ENCODE measurements at places on chromosomes 11 and 22.

DNA sequence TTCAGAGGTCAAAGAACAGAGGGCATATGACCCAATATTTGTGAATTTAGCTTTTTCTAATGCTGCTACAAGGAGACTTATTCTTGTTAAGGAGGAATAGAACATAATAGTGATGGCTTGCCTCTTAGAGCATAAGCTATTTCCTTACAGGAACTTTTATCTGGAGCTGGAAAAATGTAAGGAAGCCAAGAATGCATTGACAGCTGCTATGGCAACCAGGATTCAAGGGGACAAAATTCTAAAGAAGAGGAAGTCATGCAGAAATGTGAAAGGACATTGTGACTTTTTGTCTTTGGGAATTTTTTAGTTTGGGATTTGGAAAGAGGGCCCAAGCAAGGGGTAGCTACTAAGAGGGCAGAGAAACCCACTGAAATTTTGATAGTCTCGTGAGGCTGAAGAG is 51.1 kb downstream of the EHF start:
- DNase-seq = no peak

- no peak for DNase-seq
Measured at GRCh38 chr11:12286606-12287005, 90.8 kb upstream of the PARVA start.

GRCh38 chr11:30585892-30586250 is 282 bp downstream of the MPPED2 start:
- no peak for DNase-seq

DNA sequence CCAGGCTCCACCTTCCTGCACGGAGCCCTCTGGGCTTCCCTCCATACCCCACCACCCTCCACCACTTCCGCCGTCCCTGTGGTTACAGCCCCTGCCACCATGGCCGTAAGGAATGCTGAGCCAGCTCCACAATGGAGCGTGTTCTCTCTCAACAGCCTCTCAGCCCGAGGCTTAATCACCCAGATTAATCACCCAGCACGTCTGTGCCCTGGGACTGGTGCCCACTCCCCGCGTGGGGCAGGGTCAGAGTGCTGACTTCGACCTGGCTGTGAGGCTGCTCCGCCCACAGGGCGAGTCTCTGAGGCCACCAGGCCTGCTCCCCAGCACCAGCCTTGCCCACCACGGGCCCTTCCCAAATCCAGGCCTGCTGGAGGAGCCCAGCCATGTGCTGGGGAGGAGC is 4.0 kb upstream of the TH start:
- no peak for DNase-seq

- DNase-seq = peak; percentile 92
Measured at GRCh38 chr11:65290448-65291165, 24.1 kb upstream of the CDC42EP2 start.

- no peak for DNase-seq
Measured at GRCh38 chr11:47413908-47414684, 5.7 kb downstream of the SLC39A13 start.

All from smooth muscle cell of the brain vasculature (primary cell).